ENCODE measurements at places on chromosomes 12 and 14.

DNA sequence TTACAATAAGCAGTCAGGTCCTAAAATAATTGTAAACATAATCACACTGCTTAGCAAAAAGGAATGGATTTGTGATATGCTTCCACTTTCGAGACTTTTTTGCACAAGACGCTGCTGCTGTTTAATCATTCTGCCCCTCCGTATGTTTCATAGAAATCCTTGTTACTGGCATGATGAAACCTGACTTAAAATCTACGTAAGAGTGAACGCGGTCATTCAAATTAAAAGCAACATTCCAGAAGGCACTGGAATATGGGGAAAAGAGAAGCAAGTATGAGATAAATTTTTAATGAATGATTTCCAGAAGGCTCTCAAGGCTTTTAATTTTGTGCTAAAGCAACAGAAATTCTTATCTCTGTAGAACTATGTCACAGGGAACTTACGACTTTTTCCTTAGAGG is 1.1 kb downstream of the CNIH1 start:
- DNase-seq = no peak

- no peak for DNase-seq
Observed at GRCh38 chr12:25295361-25295760, 44.6 kb upstream of the KRAS start.

GRCh38 chr14:65251213-65251612 is 148.9 kb upstream of the MAX start:
- DNase-seq = no peak

DNA sequence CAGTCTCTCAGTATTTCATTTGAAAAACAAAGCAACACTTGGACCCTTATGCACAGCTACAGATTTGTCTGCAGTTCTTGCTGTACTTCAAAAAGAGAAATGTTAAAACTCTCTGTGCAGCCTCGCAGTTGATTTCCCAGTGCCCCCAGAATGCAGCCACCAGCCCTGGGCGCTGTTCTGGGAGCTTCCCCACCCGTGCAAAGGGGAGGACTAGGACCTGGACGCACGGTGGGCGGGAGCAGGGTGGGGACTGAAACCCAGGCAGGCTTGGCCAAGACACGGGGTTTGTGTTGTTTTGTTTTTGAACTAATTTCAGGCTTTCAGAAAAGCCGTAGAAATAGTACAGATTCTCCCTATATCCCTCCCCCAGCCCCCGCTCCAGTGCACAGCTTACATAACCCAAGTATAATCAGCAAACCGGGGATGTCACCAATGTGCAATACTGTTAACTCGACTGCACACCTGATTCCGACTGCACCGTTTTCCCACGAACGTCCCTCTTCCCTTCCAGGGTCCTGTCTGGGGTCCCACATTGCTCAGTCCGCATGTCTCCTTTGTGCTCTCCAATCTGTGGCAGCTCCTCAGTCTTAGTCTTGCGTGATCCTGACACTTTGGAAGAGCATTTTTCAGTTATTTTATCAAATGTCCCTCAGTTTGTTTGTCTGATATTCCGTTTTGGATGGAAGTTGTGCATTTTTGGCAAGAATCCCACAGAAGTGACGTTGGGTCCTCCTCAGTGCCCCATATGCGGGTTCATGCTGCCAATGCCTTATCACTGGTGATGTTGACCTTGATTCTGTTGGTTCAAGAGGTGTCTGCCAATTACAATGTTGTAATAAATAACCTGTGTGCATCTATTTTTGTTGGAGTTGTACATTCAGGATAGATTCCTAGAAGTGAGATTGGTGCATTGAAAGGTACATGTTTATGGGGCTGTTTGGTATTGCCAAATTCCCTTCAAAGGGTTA is 95.9 kb downstream of the SETD3 start:
- no peak for DNase-seq

DNA sequence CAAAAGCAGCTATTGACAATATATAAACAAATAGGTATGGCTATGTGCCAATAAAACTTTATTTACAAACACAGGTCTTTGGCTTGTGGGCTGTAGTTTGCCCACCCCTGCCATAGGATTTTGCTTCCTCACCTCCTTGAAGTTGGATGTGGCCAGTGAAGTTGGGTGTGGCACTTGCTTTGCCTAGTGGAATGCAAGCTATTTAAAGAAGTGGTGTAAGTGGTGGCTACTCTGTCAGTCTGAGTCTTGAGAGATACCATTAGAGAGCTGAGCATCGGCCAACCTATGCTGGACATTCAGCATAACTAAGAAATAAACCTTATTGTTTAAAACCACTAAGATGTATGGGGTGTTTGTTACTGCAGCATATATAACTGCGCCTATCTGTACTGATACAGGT is 321.3 kb downstream of the RGS6 start:
- no peak for DNase-seq
